ENCODE measurements at places on chromosomes 7 and 10.

GRCh38 chr10:18230794-18231193, 90.6 kb downstream of the CACNB2 start:
- no peak for DNase-seq

- DNase-seq: no peak
Measured at GRCh38 chr7:130024390-130024789, 26.8 kb downstream of the ZC3HC1 start.

DNA sequence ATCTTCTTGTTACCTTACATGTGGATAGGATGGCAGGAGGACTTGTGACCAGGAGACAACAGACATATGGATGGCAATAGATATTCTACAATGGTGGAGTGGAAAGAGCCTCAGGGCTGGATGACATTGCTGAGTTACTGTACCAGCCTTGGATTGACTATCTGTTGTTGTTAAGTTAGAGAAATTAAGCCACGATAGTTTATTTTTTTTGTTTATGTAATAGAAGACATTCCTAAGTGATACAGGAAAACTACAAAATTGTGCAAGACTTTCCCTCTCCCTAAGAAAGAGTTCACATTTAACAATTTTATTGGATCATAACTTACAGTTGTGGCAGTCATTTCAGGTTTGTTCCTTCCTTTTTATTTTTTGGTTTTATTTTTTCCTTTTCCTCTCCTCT, 230.7 kb upstream of the CACNA2D1 start:
- no peak for DNase-seq

DNA sequence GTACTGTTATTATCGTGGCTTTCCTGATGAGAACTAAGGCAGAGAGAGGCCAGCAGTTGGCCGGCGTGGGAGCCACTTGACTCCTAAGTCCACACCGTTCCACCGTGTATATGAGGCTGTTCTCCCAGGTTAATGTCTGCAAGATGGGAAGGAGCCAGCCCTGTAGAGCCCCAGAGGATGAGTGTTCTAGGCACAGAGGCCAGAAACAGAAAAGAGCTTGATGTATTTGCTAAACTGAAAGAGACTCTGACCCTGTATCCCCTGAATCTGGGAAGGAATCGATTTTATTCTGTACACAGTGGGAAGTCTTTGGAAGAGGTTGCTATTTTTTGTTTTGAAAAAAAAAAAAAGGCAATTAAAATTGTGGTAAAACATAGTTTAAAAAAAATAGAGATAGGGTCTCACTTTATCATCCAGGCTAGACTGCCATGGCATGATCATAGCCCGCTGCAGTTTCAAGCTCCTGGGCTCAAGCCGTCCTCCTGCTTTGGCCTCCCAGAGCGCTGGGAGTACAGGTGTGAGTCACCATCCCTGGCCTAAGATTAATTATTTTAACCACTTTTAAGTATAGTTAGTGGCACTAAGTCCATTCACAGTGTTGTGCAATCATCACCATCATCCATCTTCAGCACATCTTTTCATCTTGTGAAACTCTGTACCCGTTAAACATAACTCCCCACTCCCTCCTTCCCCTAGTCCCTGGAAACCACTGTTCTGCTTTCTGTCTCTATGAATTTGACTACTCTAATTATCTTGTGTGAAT, 348.8 kb downstream of the SDK1 start:
- DNase-seq: no peak

All from tibial artery (tissue), 4 donors.